ENCODE measurements at places on chromosomes 12 and 14.

DNA sequence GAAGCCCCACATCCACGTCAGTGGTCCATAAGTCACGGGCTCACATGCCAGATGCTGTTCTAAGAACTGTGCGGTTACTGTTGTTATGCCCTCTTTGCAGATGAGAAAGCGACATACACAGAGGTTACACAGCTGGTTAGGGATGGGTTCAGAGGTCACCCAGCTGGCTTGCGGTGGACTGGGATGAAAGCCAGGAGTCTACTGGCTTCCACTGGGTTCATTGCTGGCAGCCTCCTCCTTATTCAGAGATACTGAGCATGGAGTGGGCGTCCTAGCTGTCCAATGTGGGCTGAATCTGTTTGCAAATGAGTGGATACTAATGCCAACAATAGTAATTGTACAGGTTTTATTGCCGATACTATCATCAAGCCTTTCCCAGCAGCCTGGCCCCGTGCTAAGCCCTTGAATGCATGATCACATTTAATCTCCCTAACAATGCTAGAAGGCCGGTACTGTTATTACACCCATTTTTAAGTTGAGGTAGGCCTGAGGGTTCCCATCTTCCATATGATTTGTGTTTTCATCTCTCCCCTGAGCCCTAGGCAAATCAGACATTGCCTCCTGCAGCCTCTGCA is 129.1 kb downstream of the PLXNC1 start:
- no peak for DNase-seq

GRCh38 chr14:94395888-94396574 is 7.6 kb upstream of the SERPINA1 start:
- DNase-seq: no peak

DNA sequence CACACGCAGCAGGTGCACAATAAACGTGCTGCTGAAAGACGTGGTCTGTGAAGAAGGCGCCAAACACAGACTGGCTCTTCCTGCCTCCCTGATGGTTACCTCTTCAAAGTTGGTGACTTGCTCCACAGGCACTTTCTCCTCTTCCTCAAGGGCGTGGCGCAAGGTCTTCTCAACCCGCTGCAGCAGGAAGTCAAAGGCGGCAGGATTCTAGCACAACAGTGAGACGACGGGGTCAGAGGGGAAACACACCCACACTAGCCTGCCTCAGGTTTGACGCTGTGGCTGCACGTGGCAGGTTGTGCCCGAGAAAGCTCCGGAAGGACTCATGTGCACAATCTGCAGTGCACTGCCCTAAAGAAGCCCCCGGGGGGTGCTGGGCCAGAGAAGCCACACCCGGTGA is 15.0 kb downstream of the POLE start:
- no peak for DNase-seq

DNA sequence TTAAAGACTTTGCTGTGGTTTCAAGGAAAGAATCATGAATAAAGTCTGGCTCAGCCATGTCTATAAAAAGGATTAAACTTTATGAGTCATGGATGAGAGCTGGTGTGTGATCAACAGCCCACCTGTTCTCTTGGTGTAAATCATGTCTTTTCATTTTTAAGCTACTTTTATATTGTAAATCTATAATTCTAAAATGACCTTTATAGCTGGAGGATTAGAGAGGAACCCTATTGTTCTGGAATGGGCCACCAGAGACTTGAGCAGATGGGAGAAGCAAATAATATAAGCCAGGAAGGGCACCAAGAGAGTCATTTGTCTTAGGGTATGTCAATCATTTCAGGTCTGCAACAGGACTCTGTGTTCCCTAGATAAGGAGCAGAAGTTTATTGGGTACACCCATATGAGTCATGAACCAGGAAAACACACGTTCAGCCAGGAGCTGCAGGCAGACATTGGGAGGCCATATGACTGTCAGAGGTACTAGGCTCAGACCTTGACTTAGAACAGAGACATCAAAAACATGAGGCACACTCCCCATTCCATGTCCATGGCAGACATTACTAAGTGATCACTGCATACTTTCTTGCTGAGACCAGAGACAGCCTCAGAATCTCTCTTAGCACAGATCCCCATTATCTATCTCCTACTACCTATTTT is 49.3 kb downstream of the NDUFA12 start:
- no peak for DNase-seq

DNA sequence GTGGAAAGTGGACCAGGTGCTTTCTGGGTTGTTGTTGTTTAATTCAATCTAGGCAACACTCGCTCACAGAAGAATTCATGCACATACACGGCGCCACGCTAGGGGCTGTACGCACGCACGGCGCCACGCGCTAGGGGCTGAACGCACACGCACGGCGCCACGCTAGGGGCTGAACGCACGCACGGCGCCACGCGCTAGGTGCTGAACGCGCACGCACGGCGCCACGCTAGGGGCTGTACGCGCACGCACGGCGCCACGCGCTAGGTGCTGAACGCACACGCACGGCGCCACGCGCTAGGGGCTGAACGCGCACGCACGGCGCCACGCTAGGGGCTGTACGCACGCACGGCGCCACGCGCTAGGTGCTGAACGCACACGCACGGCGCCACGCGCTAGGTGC is 54.3 kb downstream of the NINJ2 start:
- no peak for DNase-seq

DNA sequence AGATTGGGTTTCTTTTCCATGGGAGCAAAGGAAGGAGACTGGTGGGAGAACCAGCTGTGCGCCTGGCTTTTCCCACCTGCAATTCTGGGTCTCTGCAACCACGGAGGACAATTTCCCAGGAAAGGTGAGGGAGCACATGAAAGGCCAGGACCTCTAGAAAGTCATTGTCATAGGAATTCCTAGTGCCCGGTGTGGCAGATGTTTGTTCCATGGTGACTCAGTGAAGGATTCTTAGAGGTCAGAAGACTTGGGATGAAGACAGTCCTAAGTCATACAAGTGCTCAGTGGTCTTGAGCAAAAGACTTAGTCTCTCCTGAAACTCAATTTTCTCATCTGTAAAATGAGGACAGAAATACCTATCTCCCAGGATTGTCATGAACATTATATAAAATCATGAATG is 51.3 kb downstream of the KCNA5 start:
- DNase-seq: no peak

- DNase-seq: no peak
Observed at GRCh38 chr12:92042791-92043531, 102.7 kb downstream of the BTG1 start.

GRCh38 chr12:5044420-5045295 is 979 bp downstream of the KCNA5 start:
- DNase-seq: no peak

GRCh38 chr14:103927566-103927965 is 690 bp upstream of the TDRD9 start:
- no peak for DNase-seq

DNA sequence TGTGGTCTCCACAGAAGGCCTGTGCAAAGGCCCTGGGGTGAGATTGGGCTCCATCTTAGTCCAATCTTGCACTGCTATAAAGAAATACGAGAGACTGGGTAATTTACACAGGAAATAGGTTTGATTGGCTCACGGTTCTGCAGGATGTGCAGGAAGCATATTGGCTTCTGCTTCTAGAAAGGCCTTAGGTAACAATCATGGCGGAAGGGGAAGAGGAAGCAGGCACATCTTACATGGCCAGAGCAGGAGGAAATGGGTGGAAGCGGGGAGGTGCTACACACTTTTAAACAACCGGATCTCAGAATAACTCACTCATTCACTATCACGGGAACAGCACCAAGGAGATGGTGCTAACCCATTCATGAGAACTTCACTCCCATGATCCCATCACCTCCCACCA is 55.4 kb downstream of the FAR2 start:
- no peak for DNase-seq

DNA sequence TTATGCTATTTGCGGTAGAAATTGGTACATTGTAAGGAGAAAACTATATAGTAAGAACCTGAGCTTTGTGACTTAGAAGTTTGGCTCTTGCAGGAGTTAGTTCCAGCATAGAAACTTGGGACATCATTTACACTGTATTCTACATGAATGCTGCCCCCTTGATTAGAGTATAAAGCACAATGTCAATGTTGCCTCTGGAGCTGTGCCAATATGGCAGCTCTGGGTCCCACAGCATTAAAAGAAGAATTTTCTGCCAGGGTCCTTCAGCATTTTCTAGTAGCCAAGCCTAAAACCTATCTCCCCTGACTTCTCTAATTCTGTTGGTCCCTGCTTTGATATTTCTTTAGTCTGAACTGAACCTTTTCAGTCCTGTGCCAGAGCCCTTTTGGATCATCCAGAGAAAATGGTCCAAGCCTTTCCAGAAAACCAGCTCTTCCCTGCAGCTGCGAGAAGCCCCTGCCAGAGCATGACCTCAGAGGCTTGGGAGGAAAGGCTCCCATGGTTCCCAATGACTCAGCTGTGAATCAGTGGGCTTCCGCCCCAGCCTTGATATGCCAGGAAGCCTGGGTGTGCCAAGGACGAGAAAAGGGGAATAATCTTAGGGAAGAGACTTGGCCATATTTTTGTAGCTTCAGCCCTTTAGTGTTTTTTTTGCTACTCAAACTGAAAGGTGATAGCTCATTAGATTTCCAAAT is 43.2 kb downstream of the PLEKHG7 start:
- no peak for DNase-seq
